ENCODE measurements at places on chromosomes 3 and 15.

DNA sequence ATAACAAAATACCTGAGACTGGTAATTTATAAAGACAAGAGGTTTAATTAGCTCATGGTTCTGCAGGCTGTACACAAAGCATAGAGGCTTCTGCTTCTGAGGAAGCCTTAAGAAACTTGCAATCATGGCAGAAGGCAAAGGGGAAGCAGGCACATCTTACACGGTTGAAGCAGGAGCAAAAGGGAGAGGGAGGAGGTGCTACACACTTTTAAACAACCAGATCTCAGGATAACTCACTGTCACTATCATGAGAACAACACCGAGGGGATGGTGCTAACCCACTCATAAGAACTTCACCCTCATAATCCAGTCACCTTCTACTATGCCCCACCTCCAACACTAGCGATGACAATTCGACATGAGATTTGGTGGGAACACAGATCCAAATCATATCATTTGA lies 54.4 kb downstream of the ATP8B4 start:
- DNase-seq: no peak

- peak; percentile 38 for DNase-seq
These were observed 119.0 kb upstream of the RASGRP1 start for GRCh38 chr15:38683382-38684242.

DNA sequence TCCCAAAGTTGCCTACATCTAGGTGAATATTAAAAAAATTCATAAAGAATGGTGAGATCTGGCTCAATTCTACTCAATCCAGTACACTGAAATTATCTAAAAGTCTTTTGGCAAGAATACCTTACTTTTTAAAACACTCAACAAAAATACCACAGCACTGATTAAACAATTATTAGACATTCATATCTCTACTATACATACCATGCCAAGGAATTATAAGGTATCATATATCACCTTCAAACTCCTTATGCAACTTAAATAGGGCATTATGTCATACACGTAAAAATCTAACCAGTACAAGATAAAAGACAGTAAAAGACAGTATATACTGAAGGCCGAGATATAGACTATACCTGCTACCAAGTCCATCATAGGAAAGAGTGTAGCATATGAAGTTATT lies 6.1 kb upstream of the ANKRD28 start:
- DNase-seq: no peak

GRCh38 chr3:126494204-126494969 lies 18.7 kb upstream of the ZXDC start:
- DNase-seq: no peak

DNA sequence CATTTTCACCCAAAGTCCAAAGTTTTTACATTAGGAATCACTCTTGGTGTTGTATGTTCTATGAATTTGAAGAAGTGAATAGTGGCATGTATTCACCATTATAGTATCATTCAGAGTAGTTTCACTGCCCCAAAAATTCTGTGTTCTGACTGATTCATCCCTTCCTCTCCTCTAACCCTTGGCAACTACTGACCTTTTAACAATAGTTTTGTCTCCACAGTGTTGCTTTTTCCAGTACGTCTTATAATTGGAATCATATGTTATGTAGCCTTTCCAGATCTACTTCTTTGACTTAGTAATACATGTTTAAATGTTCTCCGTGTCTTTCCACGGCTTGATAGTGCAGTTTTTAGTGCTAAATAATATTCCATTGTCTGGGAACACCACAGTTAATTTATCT lies 379.0 kb upstream of the SGO1 start:
- no peak for DNase-seq
